Mesendoderm (in vitro differentiated cells): ENCODE measurements at places on chromosomes 16 and 17.

GRCh38 chr16:80570106-80570478 lies 29.3 kb downstream of the DYNLRB2 start:
- DNase-seq: no peak

DNA sequence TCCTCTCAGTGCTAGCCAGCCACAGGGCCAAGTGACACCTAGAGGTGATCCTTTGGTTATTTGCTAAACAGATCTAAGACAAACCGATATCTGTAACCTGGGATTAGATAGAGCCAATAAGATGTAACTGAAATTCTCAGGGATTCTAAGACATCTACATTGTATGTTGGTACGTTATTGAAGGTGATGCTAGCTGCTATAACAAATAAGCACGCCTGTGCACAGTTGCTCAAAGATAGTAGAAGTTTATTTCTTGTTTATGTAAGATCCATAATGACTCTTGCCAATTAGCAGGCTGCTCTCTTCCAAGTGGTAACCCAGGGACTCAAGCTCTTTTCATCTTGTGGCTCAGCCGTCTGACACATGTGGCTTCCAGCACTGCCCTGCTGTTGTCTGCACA lies 370.3 kb downstream of the WWOX start:
- DNase-seq: peak; percentile 35

GRCh38 chr17:44651228-44651627 lies 5.0 kb upstream of the MEIOC start:
- no peak for DNase-seq

- no peak for DNase-seq
These were observed 245.7 kb upstream of the CIBAR2 start for GRCh38 chr16:85357924-85358505.

DNA sequence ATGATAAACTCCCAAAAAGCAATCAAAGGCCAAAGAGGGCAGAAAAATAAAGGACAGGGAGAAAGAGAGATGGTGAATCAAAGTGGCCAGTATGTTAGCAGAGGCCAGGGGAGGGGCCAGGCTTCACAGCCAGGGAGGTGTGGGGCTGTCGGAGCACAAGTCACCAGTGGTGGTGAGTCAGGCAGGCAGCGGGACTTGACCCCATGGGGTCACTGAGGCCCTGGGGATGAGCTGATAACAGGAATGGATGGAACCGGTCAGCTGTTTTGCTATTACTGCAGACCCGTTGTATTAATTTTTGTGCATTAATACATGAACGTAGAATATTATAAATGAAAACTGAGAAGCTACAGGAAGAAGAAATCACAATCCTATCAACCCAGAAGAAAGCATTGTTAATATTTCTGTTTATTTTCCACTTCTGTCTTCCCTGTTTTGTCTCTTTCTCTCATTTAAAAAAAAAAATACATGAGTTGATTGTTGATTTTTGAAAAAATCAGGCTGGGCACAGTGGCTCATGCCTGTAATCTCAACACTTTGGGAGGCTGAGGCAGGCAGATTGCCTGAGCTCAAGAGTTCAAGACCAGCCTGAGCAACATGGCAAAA lies 106.9 kb downstream of the SOCS1 start:
- peak; percentile 45 for DNase-seq

DNA sequence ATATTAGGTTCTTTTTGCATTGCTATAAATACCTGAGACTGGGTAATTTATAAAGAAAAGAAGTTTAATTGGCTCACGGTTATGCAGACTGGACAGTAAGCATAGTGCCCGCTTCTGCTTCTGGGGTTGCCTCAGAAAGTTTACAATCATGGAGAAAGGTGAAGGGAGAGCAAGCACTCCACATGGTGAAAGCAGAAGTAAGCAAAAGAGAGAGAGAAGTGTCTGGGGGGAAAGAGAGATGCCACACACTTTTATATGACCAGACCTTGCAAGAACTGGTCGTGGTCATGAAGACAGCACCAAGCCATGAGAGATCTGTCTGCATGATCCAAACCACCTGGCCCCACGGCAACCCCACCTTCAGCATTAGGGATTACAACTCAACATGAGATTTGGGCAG lies 45.4 kb downstream of the KCNJ16 start:
- no peak for DNase-seq

DNA sequence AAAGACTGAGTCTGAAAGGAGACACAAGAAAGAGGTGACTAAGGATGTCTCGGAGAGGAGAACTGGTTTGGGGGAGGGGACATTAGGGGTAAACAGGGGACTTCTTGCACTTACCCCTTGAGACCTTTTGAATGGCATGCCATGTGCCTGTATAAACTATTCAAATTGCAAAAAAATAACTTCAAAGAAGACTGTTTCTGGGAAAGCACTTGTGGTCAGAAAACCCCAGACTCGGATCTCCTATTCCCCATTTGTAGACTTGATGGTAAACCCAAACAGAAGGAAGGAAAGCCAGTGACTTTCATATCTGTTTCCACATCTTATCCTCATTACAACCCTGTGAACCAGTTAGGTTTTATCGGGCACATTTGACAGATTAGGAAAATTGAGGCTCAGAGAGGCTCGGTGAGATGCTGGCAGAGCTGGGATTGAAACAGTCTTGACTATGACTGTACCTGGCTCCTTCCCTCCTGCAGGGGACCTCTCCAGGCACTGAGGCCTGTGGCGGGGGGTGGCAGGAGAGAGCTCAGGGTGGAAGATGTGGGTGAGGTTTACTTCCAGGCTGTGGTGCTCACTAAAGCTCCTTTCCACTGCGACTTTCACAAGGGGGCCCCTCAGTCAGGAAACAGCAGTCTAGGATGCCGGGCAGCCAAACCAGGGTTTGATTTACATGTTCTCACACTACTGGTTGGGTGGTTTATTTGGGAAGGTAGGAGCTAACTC lies 30.5 kb upstream of the PLCG2 start:
- DNase-seq: peak; percentile 47

- no peak for DNase-seq
These were observed 17.3 kb downstream of the BAHCC1 start for GRCh38 chr17:81412490-81413093.

DNA sequence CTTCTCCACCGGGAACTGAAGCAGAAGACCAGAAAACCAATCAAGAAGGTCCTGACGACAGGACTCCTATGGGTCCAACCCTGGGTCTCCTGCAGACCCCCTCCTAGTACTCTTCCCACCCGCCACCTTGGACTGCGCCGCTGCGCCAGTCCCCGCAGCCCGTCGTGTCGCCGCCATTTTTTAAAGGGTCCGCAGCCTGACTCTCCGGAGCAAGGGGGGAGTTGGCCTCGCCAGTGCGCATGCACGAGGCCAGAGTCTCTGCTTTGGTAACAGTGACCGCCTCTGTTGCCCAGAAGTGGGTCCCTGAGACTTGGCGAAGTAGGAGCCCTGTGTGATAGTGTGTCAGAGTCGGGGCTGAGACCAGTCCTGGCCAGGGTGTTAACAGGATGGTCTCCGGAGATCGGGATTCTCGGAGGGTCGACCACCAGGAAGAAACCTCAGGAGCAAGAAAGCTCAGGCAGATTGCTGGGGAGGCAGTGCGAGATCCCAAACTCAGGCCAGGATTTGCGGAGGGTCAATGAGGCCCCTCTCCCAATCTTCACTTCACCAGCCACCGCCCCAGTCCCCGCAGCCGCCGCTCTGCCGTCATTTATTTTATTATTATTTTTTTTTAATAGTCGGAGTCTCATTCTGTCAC lies 612.5 kb downstream of the KCNJ18 start:
- no peak for DNase-seq

- DNase-seq: peak; percentile 80
These were observed 22.4 kb upstream of the SCNN1B start for GRCh38 chr16:23279721-23280153.

GRCh38 chr16:80298676-80299075 lies 242.1 kb upstream of the DYNLRB2 start:
- no peak for DNase-seq

DNA sequence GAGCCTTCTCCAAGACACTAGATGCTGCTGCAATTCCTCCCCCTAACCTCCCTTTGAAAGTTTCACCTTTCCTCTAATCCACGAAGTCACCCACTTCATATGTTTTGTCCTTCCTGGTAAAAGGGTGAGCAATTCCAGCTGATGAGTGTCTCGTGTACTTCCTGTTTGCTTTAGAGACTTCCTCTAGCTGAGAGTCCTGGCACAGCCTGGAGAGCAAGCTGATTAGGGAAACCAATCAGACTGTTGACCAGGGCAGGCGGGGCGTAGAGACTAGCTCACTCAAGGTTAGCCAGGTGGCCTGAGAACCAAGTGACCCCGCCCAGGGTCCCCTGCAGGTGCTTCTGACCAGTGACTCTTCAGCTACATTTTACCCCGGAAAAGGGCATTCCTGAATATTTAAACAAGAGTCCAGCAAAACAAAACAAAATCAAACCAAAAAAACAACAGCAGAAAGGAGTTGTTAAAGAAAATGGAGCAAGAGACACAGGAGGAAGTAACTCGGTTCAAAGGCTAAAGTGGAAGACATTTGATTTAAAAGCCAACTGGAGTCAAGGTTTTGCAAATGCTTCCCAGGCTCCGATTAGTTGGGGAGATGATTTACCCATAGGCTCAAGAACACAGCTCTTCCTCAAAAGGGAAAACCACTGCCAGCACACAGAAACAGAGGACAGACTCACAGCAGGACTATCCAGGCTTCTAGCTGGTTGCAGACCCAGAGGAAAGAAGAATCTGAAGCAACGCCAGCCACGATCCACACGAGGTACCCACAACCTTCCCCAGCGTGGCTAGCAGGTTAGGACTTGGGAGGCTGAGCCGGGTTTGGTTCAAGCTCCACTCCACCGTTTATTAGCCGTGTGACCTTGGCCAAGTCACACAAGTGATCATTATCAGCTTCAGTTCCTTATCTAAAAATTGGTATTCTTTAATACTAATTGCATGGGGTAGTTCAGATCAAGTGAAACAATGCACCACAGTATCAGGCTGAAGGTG lies 13.4 kb downstream of the HSPB9 start:
- DNase-seq: peak; percentile 74

DNA sequence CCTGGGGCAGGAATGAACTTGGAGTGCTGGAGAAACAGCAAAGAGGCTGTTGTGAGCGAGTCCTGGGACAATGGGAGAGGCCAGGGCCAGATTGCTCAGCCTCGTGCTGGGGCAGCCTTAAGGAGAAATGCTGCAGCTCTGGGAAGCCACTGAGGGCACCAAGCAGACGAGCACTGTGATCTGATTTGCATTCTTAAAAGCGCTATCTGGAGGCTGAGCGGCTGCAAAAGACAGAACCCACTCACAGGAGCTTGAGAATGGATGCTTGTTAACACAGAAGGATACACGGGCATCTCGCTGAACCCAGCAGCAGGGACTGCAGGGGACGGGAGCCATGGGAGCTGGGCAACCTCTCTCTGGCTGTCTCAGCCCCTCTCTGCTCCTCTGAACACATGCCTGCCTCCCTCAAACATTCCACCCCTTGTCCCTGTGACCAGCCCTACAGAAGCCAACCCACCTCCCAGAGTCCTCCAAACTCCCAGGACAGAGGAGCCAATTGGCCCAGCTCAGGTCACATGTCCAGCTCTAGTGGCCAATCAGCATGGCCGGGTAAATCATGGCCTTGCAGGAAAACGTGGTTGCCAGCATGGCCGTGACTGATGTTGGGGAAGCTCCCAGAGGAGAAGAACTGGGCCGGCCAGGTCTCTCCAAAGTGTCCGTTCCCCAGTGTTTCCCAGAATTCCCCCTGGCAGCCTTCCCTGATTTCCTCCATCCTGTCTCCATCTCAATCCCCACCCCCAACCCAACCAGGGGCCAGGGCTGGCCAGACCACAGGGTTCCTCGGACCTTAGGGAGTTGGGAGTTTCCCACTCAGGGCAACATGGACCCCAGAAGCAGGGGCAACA lies 60.3 kb downstream of the GSG1L start:
- no peak for DNase-seq

- DNase-seq: no peak
These were observed 147.6 kb upstream of the HS3ST3A1 start for GRCh38 chr17:13749166-13749890.

DNA sequence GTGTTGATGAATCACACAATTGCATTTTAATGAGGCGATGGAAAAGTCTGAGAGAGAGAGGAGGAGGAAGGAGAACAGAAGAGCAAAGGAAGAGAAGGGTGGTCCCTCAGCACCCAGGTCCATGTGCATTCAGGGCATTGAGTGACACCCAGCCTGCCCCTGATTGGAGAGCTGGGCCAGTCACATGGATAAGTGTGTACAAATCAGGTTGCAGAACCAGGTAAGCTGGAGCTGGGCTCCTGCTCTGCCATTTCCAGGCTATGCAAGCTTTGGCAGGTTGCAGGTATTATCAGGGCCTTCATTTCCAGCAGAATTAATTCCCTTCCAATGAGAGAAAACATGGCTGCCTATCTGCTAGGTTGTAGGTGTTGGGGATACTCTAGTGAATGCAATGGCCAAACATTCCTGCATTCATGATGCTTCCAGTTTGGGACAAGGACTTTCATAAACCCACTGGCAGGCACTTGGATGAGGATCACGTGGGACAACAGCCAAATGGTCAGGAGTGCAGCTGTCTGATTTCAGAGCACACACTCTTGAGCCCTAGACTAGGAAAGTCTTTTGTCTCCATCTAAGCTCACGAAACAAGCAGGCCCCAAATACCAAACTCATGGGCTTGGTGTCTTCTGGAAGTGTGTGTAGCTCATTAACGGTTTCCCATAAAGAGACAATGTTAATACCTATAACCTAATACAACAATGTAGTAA lies 577.9 kb upstream of the CDH5 start:
- DNase-seq: no peak

- peak; percentile 52 for DNase-seq
These were observed 11.3 kb downstream of the CX3CL1 start for GRCh38 chr16:57383276-57384247.

- no peak for DNase-seq
These were observed 2.8 kb downstream of the HAPSTR1 start for GRCh38 chr16:9094011-9094846.

- no peak for DNase-seq
These were observed 140.2 kb upstream of the NOL11 start for GRCh38 chr17:67577429-67578141.

DNA sequence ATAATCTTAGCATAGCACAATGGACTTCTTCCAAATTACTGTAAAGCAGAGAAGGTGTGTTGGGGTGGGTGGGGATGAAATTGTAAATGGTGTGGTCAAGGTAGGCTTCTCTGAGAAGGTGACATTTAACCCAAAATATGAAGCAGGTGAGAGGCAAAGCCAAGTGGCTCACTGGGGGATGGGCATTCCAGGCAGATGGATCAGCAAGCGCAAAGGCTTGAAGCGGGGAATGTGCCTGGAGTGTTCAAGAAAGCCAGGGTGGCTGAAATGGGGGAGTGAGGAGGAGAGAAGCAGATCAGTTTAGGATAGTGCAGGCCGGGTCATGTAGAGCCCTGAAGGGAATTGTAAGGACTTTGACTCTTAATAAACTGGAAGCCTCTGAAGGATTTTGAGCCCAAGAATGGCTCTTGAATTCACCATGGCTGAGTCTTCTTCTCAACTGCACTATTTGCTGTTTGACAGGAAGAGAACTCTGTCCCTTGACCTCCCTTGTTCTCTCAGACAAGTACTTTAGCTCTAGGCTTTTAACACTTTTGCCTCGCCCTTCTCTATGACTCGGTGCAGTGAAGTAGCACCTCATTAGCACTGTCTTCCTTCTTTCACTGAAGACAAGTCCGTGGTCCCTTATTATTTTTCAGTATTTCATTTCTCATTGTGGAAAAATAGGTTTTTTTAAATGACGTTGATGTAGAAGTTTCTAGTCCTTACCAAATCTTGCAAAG lies 14.7 kb downstream of the CACNG3 start:
- peak; percentile 31 for DNase-seq

- DNase-seq: no peak
These were observed 1.2 kb downstream of the GSG1L start for GRCh38 chr16:28062261-28062846.
